ENCODE measurements at places on chromosomes 6 and 20.

- no peak for DNase-seq
These were observed 228.9 kb upstream of the JAG1 start for GRCh38 chr20:10902576-10903282.

GRCh38 chr6:49855221-49855620 lies 11.1 kb downstream of the CRISP1 start:
- no peak for DNase-seq

DNA sequence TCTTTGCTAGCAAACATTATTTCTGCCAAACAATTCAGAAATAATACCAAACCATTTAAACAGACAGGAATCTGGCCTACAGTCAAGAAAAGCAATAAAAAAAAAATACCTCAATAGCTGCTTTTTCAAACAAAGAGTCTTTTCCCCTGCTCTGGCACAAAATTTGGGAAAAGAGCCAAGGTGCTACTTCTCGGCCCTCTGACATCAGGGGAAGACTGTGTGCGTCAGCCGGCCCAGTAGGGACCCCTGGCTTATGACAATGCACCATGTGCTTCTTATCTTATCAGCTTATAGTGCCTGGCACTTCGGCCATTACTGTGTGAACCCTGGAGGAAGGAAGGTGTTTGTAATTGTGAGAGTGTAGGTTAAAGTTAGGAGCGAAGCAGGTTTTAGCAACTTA lies 89.4 kb downstream of the PDE10A start:
- DNase-seq = no peak

DNA sequence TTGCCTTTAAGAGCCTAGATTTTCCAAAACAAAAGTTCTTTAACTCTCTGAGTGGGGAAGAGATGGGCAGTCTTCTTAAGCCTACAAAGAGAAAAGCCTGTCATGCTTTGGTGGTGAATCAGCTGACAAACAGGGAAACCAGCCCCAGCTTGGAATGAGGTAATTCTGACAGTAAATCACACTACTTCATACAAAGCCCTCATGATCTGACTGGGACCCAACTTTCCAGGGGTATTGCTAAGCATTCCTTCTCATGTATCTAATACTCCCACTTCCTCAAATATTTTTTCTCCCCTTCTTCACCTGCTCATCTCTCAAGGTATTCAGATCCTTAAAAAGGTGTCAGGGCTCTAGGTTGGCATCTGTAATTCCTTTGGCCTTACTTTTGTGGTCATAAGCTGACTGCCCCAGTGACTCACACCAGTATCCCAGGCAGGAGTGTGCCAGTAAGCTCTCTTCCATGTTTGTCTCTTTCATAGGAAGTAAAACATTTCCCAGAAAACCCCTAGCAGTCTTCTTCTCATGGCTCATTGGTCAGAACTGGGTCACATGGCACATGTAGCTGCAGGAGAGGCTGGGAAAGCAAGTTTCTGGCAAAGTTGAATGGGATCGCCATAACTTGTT lies 15.0 kb upstream of the TBC1D22B start:
- DNase-seq = no peak

DNA sequence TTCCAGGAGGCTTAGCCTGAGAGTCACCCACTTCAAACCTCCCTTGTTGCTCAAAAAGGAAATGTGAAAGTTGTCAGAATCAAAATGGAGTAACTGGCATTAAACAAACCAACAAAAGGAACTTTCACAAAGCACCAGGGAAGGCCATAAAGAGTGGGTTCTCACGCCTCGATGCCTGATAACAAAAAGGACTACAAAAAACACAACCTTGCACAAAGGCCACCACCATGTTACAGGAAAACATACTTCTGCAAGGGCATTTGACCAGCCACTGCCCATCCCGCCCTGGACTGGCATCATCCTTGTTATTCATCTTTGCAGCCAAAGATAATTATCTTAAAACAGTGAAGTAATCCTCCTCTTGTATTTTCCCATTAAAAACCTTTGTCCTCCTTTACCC lies 34.8 kb downstream of the RNASET2 start:
- no peak for DNase-seq

DNA sequence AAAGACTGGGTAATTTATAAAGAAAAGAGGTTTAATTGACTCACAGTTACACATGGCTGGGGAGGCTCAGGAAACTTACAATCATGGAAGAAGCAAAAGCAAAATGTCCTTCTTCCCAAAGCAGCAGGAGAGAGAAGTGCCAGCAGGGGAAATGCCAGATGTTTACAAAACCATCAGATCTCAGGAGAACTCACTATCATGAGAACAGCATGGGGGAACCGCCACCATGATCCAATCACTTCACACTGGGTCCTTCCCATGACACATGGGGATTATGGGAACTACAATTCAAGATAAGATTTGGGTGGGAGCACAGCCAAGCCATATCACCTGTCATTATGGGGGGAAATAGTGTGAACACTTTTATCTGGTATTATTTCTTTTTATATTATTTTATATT lies 557.2 kb downstream of the EYS start:
- DNase-seq = no peak

DNA sequence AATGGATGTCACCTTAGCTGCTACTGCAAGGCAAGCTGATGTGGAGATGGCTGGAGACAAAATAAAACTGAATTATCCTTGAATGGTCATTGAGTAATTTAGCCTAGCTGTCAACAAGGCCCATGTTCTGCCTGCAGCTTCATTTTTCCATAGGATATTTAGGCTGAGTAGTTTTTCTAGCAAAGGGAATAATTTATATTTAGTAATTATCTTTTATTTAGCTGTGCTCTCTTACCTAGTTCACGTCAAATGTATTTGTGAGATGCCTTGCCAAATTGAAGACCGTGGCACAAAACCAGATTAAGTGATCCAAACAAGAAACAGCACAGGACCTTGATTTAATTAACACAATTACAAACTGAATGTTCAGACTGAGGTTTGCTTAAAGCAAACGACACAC lies 77.4 kb upstream of the CEP162 start:
- no peak for DNase-seq

DNA sequence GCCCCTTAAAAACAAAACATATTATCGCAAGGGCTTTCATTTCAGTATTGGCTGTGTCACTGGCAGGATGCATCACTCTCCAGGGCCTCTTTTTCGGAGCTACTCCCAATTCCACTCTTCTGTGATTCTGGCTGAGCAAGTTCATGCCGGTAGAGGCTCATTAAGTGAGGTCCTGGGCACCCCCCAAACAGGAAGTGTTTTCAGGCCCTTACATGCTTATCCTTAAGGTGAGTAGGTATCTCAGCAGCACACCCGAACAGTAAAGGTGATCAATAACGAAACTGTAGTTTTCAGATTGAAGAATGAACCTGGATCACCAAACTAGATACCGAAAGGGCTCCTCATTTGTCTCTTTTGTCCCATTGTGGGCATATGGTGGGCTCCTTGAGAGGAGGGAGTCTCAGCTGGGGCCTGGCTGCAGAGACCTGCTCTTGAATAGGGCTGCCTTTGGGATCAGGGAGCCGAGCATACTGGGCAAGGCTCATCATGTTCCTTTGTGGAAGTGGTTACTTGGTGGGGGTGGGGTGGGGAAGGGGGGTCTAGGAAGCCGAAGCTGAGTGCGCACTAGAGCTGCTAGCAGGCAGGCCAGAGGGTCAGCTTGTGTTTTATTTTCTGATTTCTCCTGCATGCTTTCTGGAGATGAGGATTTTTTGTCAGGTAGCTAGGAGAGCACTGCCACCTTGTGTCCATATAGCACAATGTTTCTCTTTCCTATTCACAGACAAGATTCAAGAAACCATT lies 65.2 kb downstream of the CDS2 start:
- no peak for DNase-seq

DNA sequence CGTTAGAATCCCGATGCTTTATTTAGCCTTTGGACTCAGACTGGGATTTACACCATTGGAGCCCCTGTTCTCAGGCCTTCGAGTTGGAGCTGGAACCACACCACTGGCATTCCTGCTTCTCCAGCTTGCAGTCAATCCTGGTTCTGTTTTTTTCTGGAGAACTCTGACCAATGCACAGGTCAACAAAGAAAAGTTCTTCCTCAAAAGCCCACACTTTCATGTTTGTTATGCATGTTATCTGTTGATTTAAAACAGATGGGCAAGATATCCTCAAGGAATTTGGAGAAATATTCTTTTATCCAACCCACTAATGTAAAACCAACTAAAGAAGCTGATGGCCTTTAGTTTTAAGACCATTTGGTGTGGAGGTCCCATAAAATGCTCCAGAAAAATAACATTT lies 205.7 kb downstream of the ANKRD60 start:
- no peak for DNase-seq

DNA sequence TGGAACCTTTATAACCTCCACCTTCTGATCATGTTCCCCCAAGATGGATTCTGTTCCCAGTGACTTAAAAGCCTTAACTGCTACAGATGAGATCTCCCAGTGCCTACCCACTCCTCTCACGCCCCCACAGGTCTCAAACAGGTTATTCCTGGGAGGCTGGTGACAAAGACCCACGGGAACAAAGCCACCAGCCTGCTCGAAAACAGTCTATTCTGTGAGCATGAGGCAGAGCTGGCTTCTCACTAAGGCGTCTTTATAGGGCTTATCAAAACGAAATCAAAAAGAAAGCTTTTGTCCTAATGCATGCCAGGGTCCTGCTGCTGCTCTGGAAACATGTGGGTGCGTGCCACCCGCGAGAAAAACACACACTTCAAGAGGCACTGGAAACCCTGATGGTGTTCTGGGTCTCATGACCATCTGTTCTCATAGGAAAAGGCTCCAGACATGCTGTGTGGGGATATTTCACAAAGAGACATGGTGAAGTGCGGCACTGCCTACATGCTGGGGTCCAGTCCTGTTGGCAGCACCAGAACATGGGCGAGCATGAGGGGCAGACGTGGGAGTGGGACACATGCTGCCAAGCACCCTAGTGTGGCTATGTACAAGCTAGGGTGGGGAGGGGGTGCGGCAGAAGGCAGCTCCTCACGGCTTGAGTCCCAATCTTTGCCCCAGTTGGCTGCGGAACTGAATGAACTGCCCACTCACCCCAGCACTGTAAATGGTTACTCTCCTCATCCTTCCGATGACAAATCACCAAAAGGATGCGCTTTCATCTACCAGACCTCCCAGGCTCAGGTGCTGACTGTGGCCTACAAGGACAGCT lies 2.1 kb downstream of the FKBP1A start:
- DNase-seq = no peak

Data from NCI-H2107 (cell line).